ENCODE measurements at places on chromosomes 2 and 18.

DNA sequence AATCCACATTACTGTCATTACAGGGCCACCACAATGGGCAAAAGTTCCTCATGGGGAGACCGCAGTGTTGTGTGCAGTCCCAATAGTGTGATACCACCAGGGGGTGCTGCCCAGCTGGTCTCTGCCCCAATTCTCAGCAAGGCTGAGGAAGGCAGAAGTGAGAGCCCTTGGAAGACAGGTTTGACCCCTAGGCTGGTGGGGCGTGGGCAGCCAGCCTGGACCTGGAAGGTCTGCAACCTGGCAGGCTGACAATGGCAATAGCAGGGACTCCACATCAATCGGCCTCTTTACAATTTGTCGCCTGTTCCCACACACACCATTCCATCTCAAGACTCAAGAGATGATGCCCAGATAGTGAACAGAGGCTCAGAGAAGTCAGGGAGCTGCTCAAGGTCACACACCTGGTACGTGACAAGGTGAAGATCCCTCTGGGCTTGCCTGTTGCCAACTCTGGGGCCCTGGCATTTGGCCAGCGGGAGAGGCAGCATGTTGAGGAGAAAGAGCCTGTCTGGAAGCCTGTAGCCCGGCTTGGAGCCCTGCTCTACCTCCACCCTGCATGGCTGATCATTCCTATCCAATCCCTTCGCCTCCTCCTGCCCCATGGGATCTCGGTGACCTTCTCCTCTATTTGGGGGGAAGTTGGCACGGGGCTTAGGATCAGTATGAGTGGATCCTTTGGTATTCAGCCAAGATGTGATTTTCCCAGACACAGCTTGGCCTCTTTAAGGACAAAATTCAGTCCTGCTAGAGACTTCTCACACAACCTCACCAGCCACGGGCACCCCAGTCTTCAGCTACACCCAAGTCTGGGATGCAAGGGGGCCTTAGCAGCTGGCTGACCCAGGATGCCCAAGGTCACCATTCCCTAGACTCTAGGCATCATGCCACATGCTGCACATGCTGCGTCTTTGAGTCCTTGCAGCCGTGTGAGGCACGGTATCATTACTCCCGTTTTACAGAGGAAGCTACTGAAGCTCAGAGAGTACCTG, 2.9 kb upstream of the ATOH8 start:
- DNase-seq: no peak

DNA sequence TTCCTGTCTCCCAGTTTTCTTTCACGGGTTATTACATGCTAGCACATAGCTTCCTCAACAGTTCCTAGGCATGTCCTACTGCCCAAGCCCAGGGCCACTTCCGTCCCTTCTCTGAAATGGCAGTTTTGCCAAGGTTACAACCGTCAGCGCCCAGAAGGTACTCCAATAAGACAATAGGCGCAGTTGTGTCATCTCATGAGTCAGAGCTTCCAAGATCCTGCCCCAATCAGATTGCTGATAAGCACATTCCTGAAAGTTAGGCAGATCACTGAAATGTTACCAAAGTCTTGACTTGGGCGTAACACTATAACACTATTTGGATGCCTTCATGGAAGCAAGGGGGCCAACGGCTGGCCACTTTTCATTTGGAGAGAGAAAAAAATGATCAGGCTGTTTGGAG, 34.2 kb downstream of the GKN2 start:
- no peak for DNase-seq

GRCh38 chr2:102839668-102840388, 78.0 kb downstream of the TMEM182 start:
- no peak for DNase-seq

DNA sequence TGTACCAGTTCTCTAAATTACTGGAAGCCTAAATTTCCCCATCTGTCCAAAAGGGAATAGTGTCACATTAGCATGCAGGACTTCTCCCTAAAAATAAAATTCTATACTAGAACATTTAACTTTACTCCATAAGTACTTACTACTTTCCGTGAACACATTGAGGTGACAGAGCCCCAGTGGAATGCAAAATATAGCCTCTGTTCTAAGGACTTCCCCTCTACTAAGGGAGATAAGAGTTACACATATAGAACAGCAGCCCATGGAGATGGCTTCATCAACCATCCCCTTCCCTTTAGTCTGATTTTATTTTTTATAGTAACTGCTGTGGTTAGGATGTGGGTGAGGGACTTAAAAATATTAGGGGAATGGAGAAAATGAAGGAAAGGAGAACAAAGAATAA, 68.9 kb upstream of the STPG4 start:
- no peak for DNase-seq

DNA sequence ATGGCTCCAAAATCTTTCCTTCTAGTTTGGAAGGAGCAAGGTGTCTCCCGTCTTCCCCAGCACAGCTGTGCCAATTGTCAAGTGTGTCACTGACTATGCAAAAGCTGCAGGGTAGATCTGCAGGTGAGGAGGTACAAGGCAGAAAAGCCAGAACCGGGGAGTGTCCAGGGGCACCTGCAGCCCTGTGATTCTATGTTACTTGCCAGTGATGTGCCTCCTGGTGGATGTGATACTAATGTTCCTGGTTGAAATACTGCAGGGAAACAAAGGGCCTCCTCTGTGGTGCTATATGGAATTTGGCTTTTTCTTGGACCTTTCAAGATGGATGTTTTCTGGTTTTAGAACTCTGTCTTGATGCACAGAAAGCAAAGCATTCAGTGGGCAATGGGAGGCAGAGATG, 80.3 kb downstream of the ST6GAL2 start:
- no peak for DNase-seq

DNA sequence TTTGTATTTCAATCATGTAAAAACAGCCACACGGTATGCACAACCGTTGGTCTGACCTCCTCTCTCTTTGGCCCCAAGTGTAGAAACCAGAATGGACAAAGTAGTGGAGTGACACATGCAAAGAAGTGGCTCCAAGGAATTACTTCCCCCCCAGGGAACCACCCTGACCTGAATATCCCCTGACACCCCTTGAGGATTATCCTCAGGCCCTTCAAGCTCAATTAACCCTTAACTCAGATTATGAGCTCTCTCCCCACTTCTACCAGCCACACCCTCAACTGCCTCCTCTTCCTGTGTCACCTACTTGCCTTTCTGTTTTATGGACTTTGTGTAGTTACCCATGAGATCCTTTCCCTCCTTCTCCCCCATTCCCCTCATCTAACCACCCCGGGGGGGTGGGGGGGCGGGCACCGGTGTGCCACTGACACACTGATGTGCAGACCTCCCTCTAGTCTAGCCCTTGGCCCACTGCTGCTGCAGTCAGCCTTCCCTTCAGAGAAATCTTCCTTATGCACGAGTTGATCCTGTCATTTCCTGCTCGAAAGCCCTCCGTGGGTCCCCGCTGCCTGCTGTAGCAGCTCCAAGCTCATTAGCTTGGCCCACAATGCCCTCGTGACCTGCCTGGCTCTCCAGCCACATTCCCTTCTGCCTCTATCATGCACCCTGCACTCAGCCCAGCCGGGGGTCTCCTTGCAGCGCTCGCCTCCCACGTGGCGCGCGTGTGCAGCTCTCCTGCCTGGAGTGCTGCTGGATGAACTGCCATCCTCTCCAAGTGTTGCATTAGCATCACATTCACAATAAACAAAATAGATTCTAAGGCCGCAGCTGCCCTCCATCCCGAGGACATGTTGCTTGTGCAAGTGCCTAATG, 40.1 kb upstream of the TMEM177 start:
- DNase-seq: no peak
